ENCODE measurements at places on chromosomes 3 and 15. TPM values are rescaled to one million over a fixed set of nuclear protein-coding genes. Genes with fewer than 3 reads are reported as not detected.

GRCh38 chr15:95021816-95022215, 790.5 kb downstream of the MCTP2 start:
- H3K4me3 ChIP-seq, result no peak overlapping the region
- H3K4me1 ChIP-seq, result peaks cover 3% of the 10 kb centered on the region
- no peaks in the 10 kb centered on the region for H3K27me3 ChIP-seq
- H3K36me3 ChIP-seq, result no peaks in the 10 kb centered on the region
- H3K27ac ChIP-seq, result no peak overlapping the region

DNA sequence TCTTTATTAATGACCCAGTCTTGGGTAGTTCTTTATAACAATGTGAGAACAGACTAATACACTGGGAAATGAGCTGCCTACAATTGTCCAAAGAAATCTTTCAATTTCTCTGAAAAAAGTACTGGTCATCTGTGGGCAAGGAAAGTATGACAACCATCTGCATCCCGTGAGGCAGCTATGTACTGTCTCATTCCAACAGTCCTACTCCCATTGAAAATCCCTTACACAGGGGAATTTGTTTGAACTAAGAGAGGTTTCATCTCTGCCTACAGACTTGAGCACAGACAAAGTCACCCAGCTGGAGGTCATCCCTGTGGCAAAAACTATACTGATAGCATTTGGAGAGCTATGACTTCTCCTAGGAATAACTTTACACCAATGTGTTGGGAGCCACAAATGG, 27.1 kb downstream of the SHC4 start:
- H3K4me3 ChIP-seq, result no peak overlapping the region
- DNase-seq, result no peak
- no peaks in the 10 kb centered on the region for H3K4me1 ChIP-seq
- no peaks in the 10 kb centered on the region for H3K27me3 ChIP-seq

GRCh38 chr3:55620351-55621025, 133.4 kb upstream of the WNT5A start:
- DNase-seq, result no peak
- H3K4me3 ChIP-seq, result no peak overlapping the region
- no peak overlapping the region for H3K27ac ChIP-seq
- H3K36me3 ChIP-seq, result no peaks in the 10 kb centered on the region
- H3K27me3 ChIP-seq, result no peaks in the 10 kb centered on the region

Gene MORC1
- not detected for total RNA-seq

DNA sequence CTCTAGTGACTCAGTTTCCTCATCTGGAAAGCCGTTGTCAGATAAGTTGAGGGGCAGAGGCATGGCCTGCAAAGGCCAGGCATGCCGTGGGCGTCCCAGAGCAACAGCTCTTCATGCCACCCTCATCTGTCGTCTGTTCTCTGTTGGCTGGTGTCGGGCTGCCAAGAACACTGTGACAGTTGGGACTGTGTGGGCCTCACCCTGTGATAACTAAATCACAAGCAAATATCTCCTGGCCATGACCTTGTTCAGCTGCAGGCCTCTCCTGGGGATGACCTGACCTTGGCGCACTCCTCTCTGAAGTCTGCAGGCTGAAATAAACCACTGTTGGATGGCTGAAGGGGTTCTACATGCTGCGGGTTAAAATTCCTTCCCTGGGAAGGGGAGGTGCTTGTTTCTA, 145.9 kb downstream of the SHQ1 start:
- no peaks in the 10 kb centered on the region for H3K36me3 ChIP-seq
- H3K4me1 ChIP-seq, result no peaks in the 10 kb centered on the region
- DNase-seq, result no peak
- H3K4me3 ChIP-seq, result no peak overlapping the region
- peaks cover 2% of the 10 kb centered on the region for H3K27me3 ChIP-seq

Gene ZNF80
- total RNA-seq, result 0.09 TPM

DNA sequence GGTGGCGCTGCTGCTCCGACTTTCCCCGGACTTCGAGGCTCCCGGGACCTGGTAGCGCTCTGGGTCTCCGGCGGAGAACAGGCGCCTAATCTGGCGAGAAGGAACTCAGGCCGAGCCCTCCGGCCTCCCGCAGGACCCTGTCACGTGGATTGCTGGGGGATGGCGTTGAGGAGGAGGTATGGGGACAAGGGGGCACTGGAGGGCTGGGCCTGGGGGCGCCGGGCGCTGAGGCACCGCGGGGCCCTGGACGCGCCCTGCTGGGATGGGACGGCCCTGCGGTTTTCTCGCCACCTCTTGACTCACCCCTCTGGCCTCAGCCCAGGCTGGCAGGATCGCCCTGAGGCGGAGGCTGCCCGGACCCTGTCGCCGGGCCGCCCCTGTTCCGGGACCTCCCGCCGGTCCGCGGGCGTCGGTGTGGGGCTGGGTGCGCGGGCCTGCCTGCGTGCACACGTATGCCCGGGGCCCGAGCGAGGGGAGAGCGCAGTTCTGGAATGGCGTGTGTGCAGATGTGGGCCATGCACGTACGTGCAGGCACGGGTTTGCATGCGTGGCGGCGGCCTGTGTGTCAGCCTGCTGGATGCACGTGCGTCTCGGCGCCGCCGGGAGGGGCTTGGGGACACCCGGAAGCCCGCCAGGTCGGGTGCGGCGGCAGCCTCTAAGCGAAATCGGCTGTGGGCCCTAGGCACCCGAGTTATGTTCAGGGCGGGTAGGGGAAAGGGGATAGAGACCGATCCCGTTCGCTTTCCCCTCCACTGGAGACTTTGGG, 752 bp downstream of the C15orf39 start:
- H3K4me3 ChIP-seq, result peak overlapping the region; percentile 80
- peak; percentile 49 for DNase-seq
- H3K36me3 ChIP-seq, result no peaks in the 10 kb centered on the region
- H3K27me3 ChIP-seq, result no peaks in the 10 kb centered on the region

Gene HDC
- 0.09 TPM for total RNA-seq

GRCh38 chr3:71077070-71077469, 506.5 kb downstream of the FOXP1 start:
- no peaks in the 10 kb centered on the region for H3K36me3 ChIP-seq
- no peaks in the 10 kb centered on the region for H3K27me3 ChIP-seq
- DNase-seq, result no peak
- no peaks in the 10 kb centered on the region for H3K4me1 ChIP-seq
- no peak overlapping the region for H3K4me3 ChIP-seq

Gene SIDT1
- total RNA-seq, result 0.19 TPM

Gene KLF13
- 50.2 TPM for total RNA-seq

DNA sequence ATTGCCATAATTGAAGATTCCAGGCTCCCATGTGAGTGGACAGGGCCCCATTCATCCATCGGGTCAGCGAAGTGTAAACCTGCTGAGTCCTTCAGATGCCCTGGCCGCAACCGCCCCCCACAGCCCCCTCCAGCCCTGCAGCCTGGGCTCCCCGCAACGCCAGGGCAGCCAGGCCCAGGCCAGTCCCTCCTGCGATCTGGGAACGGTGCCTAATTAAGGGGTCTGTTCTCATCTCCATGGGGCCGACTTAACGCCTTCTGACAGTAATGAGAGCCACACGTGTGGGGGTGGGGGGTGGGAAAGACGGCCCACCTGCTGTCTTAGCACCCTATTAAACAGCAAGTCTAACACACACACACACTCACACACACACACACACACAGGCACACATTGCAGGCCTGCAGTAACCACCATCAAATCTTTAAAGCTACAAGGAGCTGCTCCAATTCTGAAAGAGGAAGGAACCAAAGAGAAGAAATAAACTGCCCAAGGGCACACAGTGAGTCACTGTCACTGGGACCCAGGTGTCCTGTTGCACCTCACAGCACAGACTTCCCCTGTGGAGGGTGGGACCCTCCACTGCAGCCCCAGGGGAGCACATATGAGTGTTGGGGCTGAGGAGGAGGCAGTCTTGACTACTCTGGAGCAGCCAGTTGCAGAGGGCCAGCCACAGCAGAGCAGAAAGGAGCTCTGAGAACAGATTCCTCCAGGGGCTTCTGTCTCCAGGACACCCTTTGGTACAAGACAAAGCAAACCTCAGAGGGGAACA, 31.8 kb upstream of the HES1 start:
- H3K4me1 ChIP-seq, result no peaks in the 10 kb centered on the region
- no peak overlapping the region for H3K4me3 ChIP-seq
- DNase-seq, result no peak
- no peaks in the 10 kb centered on the region for H3K36me3 ChIP-seq
- H3K27me3 ChIP-seq, result peaks cover 2% of the 10 kb centered on the region

Gene OR5K2
- not detected for total RNA-seq

DNA sequence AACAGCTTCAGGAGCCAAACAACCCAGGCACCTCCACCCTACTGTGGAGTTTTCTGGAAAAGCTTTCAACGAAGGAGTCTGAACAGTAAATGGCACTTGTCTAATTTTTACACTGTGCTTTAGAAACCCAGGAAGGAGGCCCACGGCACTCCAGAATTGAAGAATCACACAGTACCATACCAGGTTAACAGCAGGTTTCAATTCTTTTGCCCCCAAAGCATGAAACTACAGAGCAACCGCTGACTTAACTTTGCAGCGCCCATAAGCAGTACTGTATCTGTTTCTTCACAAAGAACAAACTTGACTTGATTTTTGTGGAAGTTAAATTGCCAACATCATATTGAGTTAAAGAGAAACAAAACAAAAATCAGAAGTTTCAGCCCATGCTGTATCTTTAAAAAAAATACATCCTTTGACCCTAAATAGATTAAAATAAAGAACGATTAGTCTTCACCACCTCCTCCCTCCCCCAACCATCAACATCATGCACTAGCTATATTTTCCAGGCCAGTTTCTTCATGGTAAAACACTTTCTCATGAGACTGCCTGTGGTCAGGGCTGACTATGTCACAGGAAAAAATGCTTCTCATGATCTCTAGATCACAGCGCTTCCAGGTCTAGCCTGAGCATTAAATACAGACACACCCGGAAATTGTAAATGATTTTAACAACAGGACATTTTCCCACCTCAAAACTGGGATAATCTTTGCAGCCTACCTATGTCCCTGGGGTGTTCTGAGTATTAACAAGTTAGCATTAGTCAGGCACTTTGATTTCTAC, 456.3 kb downstream of the FOXP1 start:
- H3K36me3 ChIP-seq, result no peaks in the 10 kb centered on the region
- H3K4me1 ChIP-seq, result peaks cover 20% of the 10 kb centered on the region
- H3K4me3 ChIP-seq, result no peak overlapping the region
- no peaks in the 10 kb centered on the region for H3K27me3 ChIP-seq
- no peak for DNase-seq

Gene COPG1
- total RNA-seq, result 101 TPM

Gene TGM4
- total RNA-seq, result not detected

DNA sequence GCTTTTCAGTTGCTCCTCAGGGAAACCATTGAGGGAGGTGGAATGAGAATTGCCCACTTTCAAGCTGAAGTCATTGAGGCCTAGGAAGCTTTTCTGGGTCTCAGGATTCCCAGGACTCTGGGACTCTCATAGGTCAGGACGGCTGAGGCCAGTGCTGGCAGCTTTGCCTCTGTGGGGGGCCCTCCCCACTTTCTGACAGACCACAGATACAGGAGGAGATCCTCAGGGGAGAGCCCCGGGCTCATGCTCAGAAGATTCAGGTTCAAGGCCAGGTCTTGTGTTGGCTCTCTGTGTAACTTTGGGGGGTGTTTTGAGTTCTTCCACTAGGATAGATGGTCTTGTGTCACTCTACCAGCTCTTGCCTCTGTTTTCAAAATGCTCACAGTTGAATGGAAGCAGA, 50.0 kb downstream of the SMAD6 start:
- H3K27me3 ChIP-seq, result no peaks in the 10 kb centered on the region
- no peak for DNase-seq
- H3K36me3 ChIP-seq, result no peaks in the 10 kb centered on the region
- H3K27ac ChIP-seq, result peak overlapping the region; percentile 25
- no peak overlapping the region for H3K4me3 ChIP-seq

- no peak overlapping the region for H3K4me3 ChIP-seq
- no peaks in the 10 kb centered on the region for H3K36me3 ChIP-seq
- H3K27ac ChIP-seq, result no peak overlapping the region
- DNase-seq, result no peak
- H3K27me3 ChIP-seq, result no peaks in the 10 kb centered on the region
Observed at GRCh38 chr3:13495351-13495813, 15.3 kb downstream of the HDAC11 start.

DNA sequence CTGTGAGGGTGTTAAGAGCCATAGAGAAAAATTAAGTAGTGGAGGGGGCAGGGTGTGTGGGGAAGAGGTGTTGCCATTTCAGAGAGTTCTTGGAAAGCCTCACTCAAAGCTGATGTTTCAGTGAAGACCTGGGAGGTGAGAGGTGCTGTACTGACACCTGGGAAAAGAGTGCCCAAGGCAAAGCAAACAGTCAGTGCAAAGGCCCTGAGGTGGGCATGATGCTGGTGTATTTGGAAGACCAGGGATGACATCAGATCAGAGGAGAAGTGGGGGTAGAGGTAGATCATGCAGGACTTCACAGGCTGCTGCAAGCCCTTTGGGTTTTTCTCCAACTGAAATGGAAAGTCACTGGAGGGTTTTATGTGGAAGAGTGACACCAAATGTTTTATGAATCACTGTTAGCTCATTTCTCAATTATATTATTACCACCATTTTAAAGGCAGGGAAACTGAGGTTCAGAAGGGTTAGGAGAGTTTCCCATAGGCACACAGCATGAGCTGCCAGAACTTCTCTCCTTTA, 42.8 kb upstream of the SMAD3 start:
- H3K36me3 ChIP-seq, result no peaks in the 10 kb centered on the region
- DNase-seq, result no peak
- no peak overlapping the region for H3K27ac ChIP-seq
- no peak overlapping the region for H3K4me3 ChIP-seq
- H3K27me3 ChIP-seq, result no peaks in the 10 kb centered on the region
- peaks cover 29% of the 10 kb centered on the region for H3K4me1 ChIP-seq

Gene ZNF501
- total RNA-seq, result 1.2 TPM

Gene PLSCR2
- total RNA-seq, result not detected

Gene HCLS1
- total RNA-seq, result 8.3 TPM

- no peak for DNase-seq
- H3K27me3 ChIP-seq, result no peaks in the 10 kb centered on the region
- H3K27ac ChIP-seq, result no peak overlapping the region
- H3K4me3 ChIP-seq, result no peak overlapping the region
- no peaks in the 10 kb centered on the region for H3K36me3 ChIP-seq
- no peaks in the 10 kb centered on the region for H3K4me1 ChIP-seq
Observed at GRCh38 chr3:151890721-151891141, 17.3 kb downstream of the SUCNR1 start.

DNA sequence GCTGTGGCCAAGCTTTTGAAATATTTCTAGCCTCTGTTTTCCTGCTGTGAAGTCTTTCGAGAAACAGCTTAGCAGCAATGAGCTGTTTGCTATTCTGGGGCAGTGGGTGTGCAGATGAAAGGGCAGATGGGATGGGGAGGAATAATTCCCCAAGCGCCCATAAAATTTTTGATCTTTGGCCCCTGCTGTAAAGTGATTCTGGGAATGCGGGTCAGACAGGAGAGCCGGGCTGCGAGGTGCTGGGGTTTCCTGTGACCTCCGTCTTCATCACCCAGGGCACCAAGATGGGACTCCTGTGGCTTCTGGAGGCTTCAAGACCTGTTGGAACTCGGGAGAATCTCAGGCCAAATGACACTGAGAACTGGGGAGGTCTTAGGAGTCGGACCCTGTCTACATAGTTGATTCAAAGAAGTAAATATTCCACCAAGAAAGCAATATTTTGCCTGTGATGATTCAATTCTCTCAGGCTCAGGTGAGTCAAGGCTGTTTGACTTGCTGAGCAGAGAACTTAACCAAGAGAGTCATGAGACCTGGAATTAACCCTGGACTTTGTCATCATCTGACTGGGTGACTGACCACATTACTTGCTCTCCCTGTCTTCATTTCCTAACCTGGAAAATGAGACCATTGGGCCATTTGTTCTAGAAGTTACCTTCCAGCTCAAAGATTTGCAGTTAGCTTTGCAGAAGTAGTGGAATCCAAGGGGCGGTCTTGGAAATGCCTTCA, 86.4 kb downstream of the POLR2M start:
- no peaks in the 10 kb centered on the region for H3K4me1 ChIP-seq
- H3K4me3 ChIP-seq, result no peak overlapping the region
- H3K27ac ChIP-seq, result no peak overlapping the region
- no peak for DNase-seq
- no peaks in the 10 kb centered on the region for H3K27me3 ChIP-seq
